ENCODE measurements at places on chromosomes 5 and 9. TPM values are rescaled to one million over a fixed set of nuclear protein-coding genes. Genes with fewer than 3 reads are reported as not detected.

The BAAT gene
- total RNA-seq = not detected

The SPIN1 gene
- 112 TPM for total RNA-seq

The CDX1 gene
- not detected for total RNA-seq

The UBE2QL1 gene
- total RNA-seq = under 0.01 TPM

The ENTPD2 gene
- not detected for total RNA-seq

The FGD3 gene
- 0.16 TPM for total RNA-seq

The STKLD1 gene
- total RNA-seq = 0.61 TPM
